ENCODE measurements at places on chromosomes 16 and 17.

DNA sequence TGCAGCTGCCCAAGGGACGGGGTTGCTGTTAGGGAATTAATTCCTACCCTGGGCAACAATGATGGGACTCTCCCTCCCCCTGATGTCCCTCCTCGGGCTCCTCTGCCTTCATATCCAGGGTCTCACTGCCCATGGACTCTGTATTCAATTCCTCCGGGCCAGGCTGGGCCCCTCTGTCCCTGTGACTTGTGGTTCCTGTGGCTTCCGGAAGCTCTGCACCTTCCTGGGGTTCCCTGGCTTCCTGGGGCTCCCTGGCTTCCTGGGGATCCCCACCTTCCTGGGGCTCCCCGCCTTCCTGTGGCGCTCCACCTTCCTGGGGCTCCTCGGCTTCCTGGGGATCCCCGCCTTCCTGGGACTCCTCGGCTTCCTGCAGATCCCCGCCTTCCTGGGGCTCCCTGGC, 35.2 kb downstream of the SRL start:
- no peak for DNase-seq

- no peak for DNase-seq
Observed at GRCh38 chr16:87607223-87607622, 4.9 kb downstream of the JPH3 start.

DNA sequence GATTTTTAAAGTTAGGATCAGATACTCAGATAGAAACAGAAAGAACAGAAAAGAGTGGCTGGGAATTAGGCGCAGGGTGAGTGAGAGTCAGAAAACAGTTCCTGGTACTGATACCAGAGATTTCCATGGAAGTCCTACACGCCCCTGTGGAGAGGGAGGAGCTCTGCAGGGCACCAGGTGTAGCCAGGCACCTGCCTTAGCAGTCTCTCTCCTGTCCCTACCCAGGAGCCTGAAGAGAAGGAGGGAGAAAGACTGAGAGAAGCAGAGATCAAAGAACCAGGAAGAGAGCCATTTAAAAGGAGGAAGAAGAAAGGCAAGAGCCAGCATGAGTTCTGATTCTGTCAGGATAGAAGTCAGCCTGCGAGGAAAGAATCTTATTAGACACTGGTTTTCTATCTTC, 65.0 kb downstream of the CBLN1 start:
- no peak for DNase-seq

DNA sequence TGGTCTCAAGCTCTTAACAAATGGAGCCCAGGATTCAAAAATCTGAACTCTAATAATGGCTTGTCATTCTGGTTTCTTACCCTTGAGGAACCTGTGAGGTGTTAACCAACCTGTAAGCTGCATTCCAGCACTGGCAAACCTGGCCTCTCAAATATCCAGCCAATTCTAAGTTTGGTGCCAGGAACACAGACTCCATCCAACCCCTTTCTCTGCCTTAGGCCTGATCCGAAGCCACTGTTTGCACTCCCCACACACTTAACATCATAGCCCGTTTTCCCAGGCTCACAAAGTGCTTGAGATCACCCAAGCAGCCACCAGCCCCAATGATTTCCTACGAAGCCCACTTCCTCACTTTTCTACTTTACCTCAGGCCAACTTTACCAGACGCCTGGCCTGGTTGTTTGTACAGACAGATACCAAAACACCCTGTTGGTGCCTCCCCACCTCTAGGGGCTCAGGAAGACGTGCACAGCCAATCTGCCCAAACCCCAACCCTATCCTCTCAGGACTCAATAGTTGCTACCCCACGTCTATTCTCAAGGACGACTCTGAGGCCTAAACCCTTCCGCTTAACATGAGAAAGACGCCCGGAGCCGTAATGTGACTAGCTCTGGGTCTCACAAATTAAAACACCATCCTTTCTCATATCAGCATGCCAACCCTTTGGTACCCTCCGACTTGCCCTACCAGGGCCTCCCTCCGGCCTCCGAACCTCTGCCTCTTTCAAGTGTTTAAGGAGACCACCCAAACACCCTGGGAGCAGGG, 3.2 kb upstream of the PER1 start:
- DNase-seq = peak; percentile 34

- DNase-seq = no peak
Observed at GRCh38 chr16:88350922-88351321, 31.8 kb upstream of the ZNF469 start.

DNA sequence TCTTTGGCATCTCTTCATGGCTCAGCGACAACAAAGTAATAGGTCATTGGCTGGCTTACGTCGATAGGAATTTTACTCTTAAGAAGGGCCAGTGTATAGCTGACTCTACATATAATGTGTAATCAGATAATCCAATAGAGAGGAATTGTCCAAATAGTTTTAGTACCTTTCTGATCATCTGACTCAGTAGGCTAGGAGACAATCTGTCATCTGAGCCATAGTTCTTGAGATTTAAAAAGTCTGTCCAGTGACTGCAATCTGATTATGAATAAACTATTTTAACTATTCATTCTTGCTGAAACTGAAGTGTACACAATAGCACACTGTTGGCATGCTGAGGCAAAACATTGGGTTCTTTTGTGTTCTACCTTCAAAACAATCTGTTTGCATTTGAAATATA, 21.4 kb upstream of the NOL11 start:
- DNase-seq = no peak

DNA sequence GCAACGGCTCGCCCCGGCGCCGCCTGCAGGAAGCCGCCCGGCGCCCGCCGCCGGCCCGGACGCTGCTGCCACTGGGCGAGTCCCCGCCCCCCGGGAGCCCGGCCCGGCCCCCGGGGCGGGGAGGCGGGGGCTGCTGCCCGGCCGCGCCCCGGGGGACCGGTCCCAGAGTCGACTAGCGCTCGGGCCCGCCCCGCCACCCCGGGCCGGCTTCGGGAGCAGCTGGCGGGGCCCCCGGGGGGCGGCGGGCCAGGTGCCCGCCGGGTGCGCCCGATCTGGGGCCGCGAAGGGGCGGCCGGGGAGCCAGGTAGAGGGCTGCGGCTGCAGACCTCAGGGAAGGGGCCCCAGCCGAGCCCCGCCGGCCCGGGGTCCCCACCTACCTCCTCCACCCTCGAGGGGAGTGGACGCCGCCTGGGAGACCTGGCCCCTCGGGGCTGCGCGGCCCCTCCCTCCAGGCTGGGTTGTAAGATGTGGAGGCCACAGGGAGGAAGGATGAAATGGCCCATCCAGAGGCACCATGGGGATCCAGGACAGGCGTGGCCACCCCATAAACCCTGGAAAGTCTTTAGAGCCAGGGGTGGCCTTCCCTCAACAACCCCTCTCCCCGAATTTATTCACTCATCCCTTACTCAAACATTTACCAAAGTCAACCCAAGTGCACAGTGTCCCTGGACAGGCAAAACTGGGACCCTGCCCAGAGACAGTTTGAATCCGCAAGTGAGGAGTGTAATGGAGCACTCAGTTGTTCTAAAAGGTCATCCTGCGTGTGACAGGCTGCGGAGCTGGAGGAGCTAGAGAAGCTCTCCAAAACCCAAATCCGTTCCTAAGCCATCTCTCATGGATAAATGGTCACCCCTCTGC, at the start of gene CDYL2:
CDYL2 (minus strand) TSS at position 73 of the 858 bp plus-strand sequence. CDS start 425 bp downstream, outside the sequence.
- DNase-seq = peak; percentile 60

GRCh38 chr17:16150251-16150856, 65.0 kb downstream of the NCOR1 start:
- DNase-seq = no peak

GRCh38 chr17:30981531-30982519, 11.0 kb downstream of the RNF135 start:
- DNase-seq = no peak

DNA sequence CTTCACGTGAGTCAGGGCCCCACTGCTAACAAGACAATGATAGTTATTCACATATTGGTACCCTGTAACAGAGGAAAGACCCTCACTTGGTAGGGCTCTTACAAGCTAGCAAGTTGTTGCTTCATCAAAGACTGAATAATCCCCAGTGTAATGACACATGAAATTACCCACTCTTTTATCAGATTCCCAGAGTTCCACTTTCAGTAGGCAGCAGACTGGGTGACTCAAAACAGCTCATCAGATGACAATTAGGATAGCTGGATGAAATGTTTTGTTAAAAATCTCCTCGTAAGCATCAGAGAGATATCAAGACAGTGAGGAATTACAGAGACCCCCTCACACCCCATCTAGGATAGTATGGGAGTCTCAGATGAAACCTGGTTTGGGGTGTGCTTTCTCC, 6.8 kb upstream of the OR1E2 start:
- DNase-seq = no peak

GRCh38 chr17:47957591-47958490, at the start of gene PRR15L:
PRR15L (minus strand) TSS chr17:47957883; CDS start chr17:47953234, 4,649 bp downstream.
- DNase-seq = no peak

- DNase-seq = no peak
Observed at GRCh38 chr17:48477221-48477620, 47.2 kb upstream of the SKAP1 start.

- no peak for DNase-seq
Observed at GRCh38 chr16:72536723-72537435, 364.9 kb upstream of the PMFBP1 start.

- peak; percentile 61 for DNase-seq
Observed at GRCh38 chr16:88681084-88681680, 5.1 kb downstream of the SNAI3 start.

GRCh38 chr17:73867056-73867455, 222.8 kb upstream of the SDK2 start:
- no peak for DNase-seq

- DNase-seq = no peak
Observed at GRCh38 chr17:66552371-66552770, 250.0 kb downstream of the PRKCA start.

GRCh38 chr17:71361656-71362450, 759.0 kb upstream of the SOX9 start:
- DNase-seq = no peak

DNA sequence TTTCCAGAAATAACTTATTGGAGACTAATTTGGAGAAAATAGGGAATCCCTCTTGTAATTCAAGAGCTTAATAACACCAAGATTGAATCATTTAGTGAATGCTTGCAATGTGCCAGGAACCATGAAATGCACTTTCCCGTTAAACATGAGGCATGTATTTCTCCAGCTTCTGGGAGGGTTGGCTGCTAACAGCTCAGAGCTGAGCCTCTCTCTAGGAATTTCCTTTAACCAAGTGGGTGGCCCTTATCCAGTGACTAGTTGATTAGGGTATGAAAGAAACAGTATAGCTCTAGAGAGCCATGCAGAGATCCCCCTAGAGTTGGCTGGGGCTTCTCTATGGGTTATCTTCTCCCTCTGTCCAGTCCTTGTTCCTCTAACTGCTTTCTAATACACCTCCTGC, 356.4 kb upstream of the GOT2 start:
- no peak for DNase-seq

GRCh38 chr16:55039511-55039910, 108.8 kb downstream of the IRX5 start:
- DNase-seq = no peak

GRCh38 chr16:80527297-80527696, 13.5 kb upstream of the DYNLRB2 start:
- peak; percentile 22 for DNase-seq

DNA sequence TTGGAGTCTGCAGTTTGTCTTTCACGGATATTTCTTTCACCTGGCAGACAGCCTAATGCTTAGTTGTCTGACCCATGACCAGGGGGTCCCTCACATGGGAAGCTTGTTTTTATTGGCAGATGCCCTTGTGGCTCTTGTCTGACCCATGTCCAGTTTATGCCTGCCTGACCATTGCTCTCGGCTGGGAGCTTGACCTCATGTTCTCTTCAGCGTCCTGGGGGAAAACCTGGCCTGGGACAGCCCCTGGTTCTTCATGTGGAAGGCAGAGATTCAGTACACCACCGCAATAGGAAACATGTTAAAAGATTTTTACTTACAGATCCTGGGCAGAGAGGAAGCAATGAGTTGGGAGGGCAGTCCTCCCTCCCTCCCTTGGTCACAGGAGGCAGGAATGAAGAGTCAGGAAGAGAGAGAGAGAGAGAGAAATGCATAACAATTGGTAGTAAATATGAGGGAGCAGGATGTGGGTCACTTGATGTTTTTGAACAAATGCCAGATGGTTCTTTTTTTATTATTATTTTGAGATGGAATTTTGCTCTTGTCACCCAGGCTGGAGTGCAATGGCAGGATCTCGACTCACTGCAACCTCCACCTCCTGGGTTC, 302.7 kb upstream of the MYOCD start:
- no peak for DNase-seq

- DNase-seq = no peak
Observed at GRCh38 chr17:32933881-32934280, 5.9 kb downstream of the TMEM98 start.

DNA sequence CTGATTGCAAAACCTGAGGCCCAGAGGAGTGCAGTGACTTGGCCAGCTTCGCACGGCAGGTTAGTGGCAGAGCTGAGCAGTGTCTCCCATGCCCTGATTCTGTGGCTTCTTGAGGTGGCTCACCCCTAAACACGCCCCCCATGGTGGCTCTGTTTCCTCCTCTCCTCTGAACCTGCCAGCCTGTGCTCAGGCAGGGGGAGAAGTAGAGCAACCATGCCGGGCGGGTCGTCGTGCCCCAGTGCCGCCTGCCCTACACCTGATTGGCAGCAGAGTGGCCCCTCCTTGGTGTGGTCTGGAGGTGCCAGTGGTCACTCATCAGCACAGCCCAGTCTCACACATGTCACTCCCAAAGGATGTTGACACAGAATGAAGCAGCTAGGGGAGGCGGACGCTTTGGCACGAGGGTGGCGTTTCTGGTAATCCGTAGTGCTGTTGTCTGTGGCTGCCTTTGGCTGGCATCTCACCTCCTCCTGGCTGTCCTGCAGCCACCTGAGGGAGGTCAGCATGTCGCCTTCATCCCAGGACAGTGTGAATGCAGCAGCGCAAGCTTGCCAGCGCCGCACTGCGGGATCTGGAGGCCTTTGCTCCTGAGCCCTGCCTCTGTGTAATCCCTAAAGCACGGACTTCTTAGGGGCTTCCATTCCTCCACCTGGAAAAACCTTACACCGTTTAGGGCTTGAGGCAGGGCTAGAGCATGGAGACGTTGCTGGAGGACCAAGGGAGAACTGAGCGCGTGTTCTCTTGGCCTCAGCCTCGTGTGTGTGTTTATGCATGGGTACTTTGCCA, 294.7 kb downstream of the SEC14L1 start:
- DNase-seq = peak; percentile 63

GRCh38 chr17:45289301-45290268, 27.2 kb downstream of the MAP3K14 start:
- no peak for DNase-seq

GRCh38 chr16:68539711-68540239, 684 bp downstream of the ZFP90 start:
- DNase-seq = no peak

DNA sequence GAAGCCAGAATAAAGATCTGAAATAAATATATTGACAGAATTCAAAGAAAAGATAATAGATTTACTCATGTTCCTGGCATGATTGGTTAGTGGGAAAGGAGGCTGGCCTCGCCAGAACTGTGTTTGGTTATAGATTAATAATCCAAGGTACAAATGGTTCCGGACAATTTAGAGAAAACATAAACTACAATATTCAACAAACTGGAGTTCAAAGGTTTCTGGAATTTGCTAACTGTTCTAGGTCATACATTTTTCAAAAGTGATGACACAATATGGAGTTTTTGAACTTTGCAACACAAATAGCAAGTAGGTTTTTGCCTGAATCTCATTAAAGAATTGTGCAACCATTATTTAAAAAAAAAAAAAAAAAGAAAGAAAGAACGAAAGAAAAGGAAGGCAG, 251.7 kb upstream of the SALL1 start:
- DNase-seq = no peak

Measured in activated T-cell treated with anti-CD3 and anti-CD28 coated beads, Interleukin-2, amount 50 U/mL, for 1 hour (primary cell).